ENCODE measurements at places on chromosomes 1 and 21.

DNA sequence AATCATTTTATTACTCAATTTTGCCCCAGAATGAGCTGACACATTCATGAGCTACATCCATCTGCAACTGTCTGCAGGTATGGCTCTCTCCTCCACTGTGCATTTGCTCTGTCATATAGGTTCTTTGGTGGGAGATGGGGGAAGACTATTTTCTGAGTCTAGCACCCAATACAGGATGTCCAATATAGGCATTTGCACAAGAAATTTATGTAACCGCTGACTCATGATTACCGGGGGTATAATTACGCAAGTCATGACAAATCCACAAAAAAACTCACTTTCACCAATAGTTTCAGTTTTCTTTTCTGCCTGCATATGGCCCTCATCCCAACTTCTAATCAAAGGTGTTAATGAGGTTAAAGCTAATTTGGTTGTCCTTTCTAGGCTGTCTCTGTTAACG, 17.5 kb upstream of the VSIG8 start:
- no peak for ATAC-seq

GRCh38 chr21:31537872-31538576, 121.5 kb upstream of the SOD1 start:
- no peak for ATAC-seq

- ATAC-seq = no peak
These were observed 71.4 kb downstream of the AGPAT3 start for GRCh38 chr21:43936247-43936967.

- ATAC-seq = no peak
These were observed 60.5 kb upstream of the FOXD3 start for GRCh38 chr1:63261736-63262458.

DNA sequence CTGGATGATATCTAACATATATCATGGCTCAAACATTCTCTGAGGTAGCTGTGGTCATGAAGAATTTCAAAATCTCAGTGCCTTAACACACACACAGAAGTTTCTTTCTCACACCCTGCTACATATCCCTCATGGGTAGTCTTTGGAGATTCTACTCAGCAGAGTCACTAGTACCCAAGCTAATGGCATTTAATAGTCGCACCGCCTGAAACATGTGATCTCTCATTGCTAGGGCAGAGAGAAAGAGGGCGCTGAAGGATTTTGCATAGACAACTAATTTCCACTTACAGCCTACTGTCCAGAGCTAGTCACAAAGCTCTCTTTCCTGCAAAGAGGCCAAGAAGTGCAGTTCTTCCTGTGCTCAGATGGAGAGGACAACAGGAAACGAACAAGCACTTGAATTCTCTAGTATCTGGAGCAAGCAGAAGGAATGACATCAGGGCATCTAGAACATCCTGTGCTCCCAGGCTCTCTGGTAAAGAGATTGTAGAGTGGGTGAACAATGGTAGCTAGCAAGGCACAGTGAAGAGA, 183.4 kb upstream of the PTBP2 start:
- ATAC-seq = no peak

DNA sequence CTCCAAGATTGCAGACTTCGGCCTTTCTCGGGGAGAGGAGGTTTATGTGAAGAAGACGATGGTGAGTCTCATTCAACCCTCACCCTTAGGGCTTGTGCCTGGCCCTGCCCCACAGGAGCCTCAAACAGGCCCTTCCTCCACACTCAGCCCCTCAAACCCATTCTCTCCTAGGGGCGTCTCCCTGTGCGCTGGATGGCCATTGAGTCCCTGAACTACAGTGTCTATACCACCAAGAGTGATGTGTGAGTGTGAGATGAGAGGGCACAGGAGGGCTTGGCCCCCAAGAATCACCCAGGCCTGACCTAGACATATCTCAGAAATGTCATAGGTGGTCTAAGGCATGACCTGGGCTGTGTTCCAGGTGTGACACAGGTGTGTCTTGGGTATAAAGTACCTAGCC, 18.3 kb upstream of the MPL start:
- peak; percentile 6 for ATAC-seq

- peak; percentile 75 for ATAC-seq
These were observed 72.8 kb downstream of the CD2 start for GRCh38 chr1:116826818-116827606.

GRCh38 chr1:118115567-118116295, 69.3 kb downstream of the SPAG17 start:
- ATAC-seq = no peak

DNA sequence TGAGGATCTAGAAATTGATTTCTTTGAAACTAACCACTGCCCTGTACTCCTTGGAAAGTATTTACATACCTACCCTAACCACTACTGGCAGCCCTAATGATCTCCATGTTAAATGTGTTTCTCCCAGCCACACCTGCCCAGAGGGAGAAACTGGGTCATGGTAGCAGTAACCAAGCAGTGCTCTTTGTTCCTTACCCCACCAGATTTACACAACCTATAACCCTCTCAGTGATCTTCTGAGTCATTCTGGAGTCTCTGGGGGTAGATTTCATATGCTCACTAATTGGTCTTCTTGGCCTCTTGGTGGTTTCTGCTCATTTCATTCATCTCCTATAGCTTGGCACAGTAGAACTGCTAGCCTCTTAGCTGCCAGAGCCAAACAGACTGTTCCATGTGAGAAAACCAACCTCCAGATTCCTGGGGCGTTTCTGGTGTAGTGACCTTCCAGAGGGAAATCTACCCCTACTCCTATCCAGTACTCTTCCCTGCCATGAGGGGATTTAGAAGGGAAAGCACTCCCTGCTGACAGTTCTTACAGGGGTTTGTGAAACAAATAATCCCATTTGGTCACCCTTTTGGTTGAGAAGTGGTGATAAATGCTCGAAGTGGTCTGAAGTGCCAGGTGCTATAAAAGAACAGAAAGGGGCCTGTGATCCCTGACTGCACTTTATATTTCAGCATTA, 36.2 kb upstream of the LRIG2 start:
- ATAC-seq = peak; percentile 20

- ATAC-seq = no peak
These were observed 201.6 kb downstream of the RWDD3 start for GRCh38 chr1:95435611-95436010.
